NCI-H510A treated with DMSO at 0.1 percent for 48 hours (cell line): ENCODE measurements at places on chromosomes 5 and 9.

DNA sequence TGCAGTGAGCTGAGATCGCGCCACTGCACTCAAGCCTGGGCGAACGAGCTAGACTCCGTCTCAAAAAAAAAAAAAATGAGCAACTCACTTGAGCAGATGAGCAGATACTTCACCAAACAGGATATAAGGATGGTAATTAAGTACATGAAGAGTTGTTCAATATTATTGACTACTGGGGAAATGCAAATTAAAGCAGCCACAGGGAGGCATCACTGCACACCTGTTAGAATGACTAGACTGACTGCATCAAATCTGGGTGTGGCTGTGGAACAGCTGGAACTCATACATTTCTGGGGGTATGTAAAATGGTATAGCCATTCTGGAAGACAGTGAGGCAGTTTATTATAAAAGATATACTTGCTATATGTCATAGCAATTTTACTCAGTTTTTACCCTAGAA, 93.0 kb downstream of the WNK2 start:
- DNase-seq, result peak; percentile 2

DNA sequence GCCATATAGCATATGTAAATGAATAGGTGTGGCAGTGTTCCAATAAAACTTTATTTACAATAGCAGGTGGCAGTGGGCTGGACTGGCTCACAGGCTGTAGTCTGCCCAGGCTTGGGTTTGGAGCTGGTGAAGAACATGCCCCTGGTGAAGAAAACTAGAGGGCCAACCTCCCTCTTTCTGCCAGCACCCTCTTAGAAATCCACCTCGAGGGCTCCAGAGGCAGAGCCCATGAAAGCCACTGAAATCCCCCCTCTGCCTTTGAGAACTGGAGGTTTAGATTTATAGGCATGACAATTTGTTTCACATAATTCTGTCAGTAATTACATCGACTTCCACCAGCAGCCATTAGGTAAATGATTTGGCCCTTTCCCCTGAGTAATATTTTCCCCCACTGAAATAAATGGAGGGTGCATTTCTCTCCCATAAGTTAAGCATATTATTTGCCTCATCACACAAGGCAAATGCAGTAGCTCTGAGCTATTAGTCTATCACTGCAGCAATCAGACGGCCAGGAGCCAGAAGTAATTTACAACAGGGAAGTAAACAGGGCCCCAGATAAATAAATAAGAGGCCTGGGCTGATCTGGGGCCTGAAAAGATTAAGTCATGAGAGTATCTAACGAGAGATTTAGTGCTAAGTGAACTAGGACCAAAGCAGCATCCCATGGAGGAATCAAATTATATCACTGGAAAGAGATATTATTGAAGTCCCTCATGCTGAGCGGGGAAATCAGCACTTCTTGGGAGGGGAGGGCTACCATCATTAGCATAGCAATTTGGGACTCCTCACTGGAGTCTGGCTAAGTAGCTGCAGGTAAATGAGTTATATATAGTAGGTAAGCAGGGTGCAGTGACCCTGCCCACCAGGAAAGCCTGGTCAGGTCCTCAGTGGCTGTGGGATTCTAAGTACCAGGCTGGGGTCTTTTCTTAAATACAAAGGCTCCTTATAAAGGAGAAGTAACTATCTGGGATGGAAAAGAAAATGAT, 123.9 kb downstream of the SLIT3 start:
- DNase-seq, result no peak

DNA sequence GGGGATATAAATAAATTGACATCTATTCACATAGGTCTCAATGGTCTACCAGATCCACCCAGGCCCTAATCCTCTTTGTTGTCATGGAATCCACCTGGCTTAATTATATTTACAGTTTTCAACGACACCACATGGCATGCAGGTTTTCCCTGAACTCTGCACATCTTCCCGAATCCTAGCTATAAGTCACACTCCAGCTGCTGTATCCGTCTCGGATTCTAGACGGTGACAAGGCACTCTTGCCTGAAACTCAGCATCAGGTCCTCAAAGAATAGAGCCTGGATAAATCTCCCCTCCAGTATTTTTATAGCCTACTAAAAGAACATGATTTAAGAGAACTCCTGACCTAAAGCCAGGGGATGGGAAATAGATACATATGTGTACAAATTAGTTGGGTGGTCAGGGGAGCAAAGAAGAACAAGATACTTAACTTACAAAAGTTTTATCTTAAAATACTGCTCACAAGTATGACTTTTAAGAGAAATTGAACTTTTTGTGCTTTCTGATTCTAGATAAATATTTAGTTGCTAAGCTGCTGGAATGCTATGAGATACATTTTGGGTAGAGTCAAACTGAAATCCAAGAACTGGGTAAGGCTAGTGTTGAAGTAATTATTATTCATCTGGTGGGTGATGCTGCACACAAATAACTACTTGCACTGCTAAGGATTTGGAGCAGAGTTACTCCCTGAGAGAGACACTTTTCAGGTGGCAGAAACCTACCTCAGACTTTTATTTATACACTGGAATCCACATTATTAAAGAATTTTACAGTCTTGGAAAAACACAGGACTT, 187.3 kb downstream of the EFNA5 start:
- DNase-seq, result no peak

GRCh38 chr5:170070556-170071412, 34.9 kb upstream of the FOXI1 start:
- DNase-seq, result no peak

GRCh38 chr5:142833517-142834449, 63.6 kb downstream of the ARHGAP26 start:
- no peak for DNase-seq

GRCh38 chr5:140563596-140563995, 802 bp downstream of the APBB3 start:
- no peak for DNase-seq

DNA sequence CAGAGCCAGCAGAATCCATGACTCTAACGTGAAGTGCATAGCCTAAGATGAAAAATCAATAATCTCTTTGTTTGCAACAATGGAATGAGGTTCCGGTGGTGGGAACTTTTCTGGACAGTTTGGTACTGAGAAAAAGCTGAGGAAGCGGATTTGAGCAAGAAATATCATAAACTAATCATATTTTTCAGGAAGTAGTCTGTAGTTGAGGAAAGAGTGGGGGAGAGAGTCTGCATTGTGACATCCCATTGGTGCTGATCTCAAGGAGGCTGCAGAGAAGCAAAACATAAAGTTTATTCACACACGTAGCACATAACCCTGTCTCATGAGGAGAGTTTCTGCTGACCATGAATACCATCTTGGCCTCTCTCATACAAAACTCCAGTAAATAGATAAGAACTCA, 15.8 kb upstream of the FCHO2 start:
- no peak for DNase-seq

DNA sequence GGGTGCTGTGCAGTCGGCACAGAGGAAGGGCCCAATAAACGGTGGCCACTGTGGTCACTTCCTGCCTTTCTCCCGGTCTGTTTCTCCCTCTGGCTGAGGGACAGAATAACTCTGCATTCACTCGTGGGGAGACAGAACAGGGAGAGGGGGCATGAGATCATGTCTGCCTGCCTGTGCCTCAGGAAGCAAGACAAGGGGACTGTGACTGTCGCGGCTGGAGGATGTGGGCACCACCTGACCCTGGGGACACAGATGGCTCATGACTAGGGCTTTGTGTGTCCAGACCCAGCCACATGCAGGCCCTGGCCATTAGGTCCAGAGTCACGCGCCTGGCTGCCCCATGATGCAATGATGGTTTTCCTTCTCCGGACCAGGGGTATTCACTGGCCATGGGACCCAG, 5.8 kb downstream of the TRUB2 start:
- no peak for DNase-seq

DNA sequence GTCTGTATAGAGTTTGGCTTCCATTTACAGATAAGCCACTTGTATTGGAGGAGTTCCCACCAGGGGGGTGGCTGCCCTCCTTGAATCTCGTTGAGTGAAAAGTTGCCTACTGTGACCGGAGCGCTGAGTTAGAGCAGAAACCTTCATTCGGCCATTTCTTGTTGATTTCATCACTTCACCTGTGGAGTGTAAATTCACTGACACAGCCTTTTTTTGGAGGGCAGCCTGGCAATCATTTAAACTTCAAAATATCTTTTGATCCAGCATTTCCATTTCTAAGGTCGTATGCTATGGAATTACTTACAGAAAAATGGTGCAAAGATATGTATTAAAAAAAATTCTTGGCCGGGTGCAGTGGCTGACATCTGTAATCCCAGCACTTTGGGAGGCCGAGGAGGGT, 40.8 kb downstream of the PRRC2B start:
- no peak for DNase-seq

- DNase-seq, result no peak
Measured at GRCh38 chr5:95863383-95863757, 40.8 kb upstream of the GLRX start.

- DNase-seq, result no peak
Measured at GRCh38 chr5:148937830-148938521, 111.6 kb downstream of the ADRB2 start.

GRCh38 chr9:131277287-131277909, 1.1 kb upstream of the FAM78A start:
- DNase-seq, result no peak

GRCh38 chr9:108562176-108562575, 293.6 kb downstream of the ACTL7B start:
- DNase-seq, result no peak

GRCh38 chr9:22829236-22829635, 382.6 kb downstream of the DMRTA1 start:
- DNase-seq, result no peak

DNA sequence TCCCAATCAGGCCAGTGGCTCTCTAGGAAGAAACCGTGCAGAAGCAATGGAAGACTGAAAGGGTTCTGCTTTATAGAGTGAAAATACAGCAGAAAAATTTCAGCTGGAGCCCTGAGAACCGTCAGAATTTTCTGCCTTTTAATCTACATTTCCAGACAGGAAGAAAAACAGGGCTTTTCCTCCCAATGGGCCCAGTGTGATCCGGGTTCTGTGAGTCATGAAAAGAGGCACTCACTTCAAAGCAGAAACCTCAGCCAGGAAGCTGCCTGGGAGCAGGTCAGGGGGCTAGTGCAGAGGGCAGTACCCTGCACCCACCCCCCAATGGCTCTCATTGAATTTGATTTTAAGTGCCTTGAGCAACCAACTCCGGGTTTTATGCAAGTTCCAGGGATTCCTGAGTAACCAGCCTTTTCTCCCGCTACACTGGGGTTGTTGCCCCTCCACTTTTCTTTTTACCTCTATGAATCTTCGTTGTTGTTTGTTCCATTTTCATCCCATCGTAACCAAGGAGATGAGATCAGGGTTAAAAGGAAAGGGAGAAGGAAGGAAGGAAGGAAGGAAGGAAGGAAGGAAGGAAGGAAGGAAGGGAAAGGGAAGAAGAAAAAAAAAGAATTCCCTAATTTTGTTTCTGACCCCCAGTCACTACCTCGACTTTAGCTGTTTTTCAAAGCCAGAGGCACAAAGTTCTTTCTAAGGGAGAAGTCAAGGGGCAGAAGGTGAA, 1.3 kb downstream of the BARHL1 start:
- no peak for DNase-seq

DNA sequence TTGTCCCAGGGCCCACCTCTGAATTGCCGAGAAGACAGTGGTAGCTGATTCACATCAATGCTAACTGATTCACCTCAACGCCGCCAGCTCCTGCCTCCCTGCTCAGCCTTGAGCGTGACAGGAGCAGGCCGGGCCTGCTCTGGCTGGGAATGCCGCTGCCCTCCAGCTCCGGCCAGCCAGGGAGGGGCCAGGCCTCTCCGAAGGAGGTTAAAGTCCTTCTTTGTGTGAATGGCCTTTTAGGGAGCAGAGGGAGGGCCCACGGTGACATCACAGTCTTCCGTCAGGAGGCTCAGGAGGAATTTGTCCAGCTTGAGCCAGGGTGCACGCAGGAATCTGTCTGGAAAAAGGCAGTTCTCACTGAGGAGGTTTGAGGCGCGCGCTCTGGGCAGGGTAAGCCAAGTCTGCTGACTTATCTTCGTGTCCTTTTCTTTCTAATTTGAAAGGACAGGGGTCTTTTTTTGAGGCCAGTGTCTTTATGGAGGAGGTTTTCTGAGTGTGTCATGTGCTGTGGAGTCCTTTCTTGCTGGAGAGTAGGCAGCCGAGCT, 82.7 kb downstream of the C9orf152 start:
- DNase-seq, result no peak

DNA sequence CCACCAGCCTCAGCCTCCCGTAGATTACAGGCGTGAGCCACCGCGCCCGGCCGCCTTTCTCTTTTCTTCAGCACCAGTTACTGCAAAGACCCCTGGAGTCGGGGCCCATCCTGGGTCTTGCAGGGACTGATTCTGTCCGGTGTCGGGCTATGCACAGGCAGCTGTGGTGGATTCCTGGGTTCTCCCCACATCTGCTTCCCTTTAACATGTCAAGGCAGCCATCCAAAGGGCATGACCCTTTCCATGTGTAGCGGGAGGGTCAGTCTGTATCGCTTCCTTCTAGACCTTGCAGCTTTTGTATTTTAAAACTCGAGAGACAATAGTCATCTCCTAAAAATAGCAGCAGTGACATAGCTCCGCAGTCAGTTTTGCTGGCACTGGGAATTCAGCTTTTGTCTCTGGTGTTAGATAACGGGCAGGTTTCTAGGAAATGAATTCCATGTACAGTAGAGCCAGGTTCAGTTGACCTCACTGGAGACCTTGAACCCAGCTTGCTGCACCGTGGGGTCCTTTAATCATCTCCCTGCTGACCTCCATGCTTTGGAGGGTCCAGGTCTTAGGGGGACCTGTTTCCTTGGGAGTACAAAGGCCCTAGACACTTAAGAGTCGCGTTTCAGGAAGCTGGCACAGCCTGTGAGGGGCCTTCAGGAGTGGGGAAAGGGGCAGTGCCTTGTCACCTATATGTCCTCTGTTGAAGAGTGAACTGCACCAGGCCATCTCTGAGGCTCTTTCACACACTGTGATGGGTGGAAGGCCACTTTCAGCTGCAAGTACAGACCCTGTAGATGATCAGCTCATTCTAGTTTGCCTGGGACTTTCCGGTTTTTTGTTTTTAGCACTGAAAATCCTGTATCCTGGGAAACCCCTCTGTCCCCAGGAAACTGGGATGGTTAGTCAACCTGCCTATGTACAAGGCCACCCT, 13.8 kb downstream of the ANKRD33B start:
- DNase-seq, result no peak

- peak; percentile 82 for DNase-seq
Measured at GRCh38 chr5:132394667-132395259, 25.3 kb downstream of the SLC22A5 start.

GRCh38 chr5:115842089-115842935, 577 bp downstream of the AP3S1 start:
- peak; percentile 38 for DNase-seq
